ENCODE measurements at places on chromosomes 6 and 20. TPM values are rescaled to one million over a fixed set of nuclear protein-coding genes. Genes with fewer than 3 reads are reported as not detected.

GRCh38 chr20:37377346-37378081 is 31.6 kb downstream of the SRC start:
- H3K36me3 ChIP-seq, result no peaks in the 10 kb centered on the region
- no peaks in the 10 kb centered on the region for H3K27me3 ChIP-seq
- no peak for DNase-seq
- H3K4me1 ChIP-seq, result peaks cover 5% of the 10 kb centered on the region
- H3K4me3 ChIP-seq, result no peak overlapping the region

DNA sequence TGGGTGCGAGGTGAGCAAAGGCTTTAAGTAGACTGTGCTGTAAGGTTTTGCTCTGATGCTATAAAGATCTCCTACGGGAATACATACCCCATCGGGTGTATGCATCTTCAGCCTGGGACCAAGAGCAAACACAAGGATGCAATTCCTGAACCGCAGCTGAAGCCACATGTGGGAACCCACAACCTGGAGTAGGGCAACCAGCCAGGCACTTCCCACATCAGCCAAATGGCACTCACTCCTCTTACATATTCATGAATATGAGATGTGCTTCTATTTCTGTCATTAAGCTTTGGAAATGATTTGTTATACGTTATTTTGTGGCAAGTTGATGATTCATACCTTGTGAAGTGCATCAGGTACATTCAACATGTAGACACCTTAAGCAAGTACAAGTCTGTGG is 619.2 kb downstream of the C6orf118 start:
- no peak overlapping the region for H3K4me3 ChIP-seq
- no peaks in the 10 kb centered on the region for H3K27me3 ChIP-seq
- DNase-seq, result no peak

DNA sequence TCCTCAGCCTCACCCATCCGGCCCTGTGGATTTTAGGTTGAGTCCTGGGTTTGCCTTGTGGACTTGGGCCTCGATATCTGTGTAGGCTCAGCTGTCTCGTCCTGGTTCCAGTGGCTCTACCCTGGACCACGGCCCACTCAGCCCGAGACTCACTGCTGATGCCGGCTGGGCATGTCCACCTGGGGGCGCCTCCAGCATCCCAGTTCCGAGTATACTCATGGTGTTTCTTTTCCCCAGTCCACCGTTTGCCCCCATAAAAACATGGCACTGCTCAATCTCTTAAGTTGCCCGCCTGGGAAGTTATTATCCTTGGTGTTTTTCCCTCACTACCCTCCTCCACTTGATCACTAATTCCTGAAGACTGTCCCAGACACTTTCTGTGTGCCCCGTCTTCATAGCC is 99.1 kb downstream of the ARID1B start:
- H3K36me3 ChIP-seq, result no peaks in the 10 kb centered on the region
- no peak overlapping the region for H3K4me3 ChIP-seq
- H3K27me3 ChIP-seq, result no peaks in the 10 kb centered on the region
- peaks cover 18% of the 10 kb centered on the region for H3K4me1 ChIP-seq

GRCh38 chr6:156618600-156619205 is 158.5 kb upstream of the ARID1B start:
- H3K4me1 ChIP-seq, result peaks cover 4% of the 10 kb centered on the region
- no peak for DNase-seq
- no peaks in the 10 kb centered on the region for H3K36me3 ChIP-seq
- H3K27ac ChIP-seq, result no peak overlapping the region
- H3K4me3 ChIP-seq, result no peak overlapping the region
- no peaks in the 10 kb centered on the region for H3K27me3 ChIP-seq

- H3K27me3 ChIP-seq, result no peaks in the 10 kb centered on the region
- no peak overlapping the region for H3K27ac ChIP-seq
- DNase-seq, result no peak
- H3K4me1 ChIP-seq, result no peaks in the 10 kb centered on the region
- H3K36me3 ChIP-seq, result no peaks in the 10 kb centered on the region
- H3K4me3 ChIP-seq, result no peak overlapping the region
Measured at GRCh38 chr6:109896341-109896740, 81.8 kb upstream of the GPR6 start.

GRCh38 chr6:153862139-153862538 is 176.9 kb upstream of the OPRM1 start:
- H3K27ac ChIP-seq, result no peak overlapping the region
- H3K36me3 ChIP-seq, result no peaks in the 10 kb centered on the region
- H3K27me3 ChIP-seq, result no peaks in the 10 kb centered on the region
- no peak for DNase-seq
- H3K4me3 ChIP-seq, result no peak overlapping the region

DNA sequence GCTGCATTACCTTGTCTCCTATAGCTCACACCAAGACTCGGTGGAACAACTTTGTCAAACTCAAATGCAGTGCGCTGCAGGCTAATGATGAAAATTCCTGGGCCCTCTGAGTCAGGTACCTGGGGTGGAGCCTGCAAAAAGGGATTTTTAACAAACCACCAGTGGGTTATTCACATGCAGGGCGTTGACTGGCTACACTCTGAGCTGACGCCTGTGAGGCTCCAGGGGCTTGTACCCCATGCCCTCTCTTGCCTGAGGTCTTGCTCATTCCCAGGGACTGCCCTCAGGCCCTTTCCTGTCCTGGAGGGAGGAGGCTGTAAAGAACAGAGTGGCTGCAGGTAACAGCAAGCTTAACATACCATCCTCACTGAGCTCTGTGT is 9.2 kb downstream of the GTSF1L start:
- no peak overlapping the region for H3K27ac ChIP-seq
- no peak overlapping the region for H3K4me3 ChIP-seq
- DNase-seq, result no peak
- H3K4me1 ChIP-seq, result no peaks in the 10 kb centered on the region

DNA sequence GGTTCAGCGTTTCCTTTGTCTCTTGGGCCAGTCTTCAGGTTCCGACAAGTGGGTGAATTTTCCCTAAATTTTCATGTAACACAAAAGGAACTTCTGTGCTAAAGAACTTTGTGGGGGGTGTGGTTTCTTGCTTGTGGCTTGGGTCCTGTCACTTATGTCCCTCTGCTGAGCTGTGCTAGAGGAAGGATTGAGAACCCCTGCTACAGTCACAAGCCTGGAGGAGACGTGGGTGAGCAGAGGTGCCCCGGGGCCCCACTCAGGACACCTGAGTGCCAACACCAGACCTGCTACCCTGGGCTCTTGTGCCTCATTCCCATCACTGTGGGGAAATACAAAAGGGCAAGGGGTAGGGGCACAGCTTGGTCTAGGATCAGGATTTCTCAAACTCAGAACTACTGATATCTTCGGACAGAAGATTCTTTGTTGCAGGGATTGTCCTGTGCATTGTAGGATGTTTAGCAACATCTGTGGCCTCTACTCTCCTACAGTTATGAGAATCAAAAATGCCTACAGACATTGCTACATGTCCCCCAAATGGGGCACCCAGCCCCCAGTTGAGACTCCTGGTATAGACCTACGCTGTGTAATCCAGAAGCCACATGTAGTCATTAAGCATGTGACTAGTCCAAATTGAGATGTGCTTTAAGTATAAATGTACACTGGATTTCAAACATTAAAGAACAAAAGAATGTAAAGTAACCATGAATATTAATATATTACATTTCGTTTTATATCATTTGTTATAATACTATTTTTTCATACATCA is 128.7 kb downstream of the LY86 start:
- H3K36me3 ChIP-seq, result no peaks in the 10 kb centered on the region
- H3K4me3 ChIP-seq, result no peak overlapping the region
- H3K27ac ChIP-seq, result no peak overlapping the region
- peaks cover 4% of the 10 kb centered on the region for H3K4me1 ChIP-seq

DNA sequence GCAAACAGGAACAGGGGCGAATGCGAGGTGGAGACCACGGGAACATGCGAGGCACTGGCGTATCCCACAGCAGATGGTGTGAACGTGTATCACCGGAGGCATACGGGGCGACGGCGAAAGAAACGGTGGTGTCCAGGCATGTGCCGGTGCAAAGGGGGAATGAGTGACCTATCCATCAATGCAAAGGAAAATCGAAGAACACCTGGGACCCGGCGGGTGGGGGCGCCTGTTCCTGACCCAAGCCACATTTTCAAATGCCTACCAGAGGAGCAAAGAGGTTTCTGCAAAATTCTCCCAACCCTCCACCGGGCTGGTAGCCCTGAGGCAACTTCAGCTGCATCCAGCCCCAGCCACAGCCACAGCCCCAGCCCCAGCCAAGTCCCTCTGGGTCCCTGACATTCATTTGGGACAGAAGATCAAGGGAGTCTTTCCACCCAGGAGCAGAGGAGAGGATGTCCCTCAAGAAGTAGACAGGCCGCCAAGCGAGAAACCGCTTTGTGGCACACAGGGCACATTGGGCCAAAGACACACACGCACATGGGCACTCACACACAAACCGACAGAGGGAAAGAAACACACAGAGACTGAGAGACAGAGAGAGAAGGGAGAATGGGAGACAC is 164.0 kb upstream of the ZNF337 start:
- no peak for DNase-seq
- no peak overlapping the region for H3K27ac ChIP-seq
- peaks cover 8% of the 10 kb centered on the region for H3K4me1 ChIP-seq

- H3K4me1 ChIP-seq, result no peaks in the 10 kb centered on the region
- no peak overlapping the region for H3K27ac ChIP-seq
- H3K36me3 ChIP-seq, result no peaks in the 10 kb centered on the region
- H3K27me3 ChIP-seq, result no peaks in the 10 kb centered on the region
- H3K4me3 ChIP-seq, result no peak overlapping the region
Measured at GRCh38 chr20:45611054-45611453, 18.5 kb upstream of the WFDC10A start.

DNA sequence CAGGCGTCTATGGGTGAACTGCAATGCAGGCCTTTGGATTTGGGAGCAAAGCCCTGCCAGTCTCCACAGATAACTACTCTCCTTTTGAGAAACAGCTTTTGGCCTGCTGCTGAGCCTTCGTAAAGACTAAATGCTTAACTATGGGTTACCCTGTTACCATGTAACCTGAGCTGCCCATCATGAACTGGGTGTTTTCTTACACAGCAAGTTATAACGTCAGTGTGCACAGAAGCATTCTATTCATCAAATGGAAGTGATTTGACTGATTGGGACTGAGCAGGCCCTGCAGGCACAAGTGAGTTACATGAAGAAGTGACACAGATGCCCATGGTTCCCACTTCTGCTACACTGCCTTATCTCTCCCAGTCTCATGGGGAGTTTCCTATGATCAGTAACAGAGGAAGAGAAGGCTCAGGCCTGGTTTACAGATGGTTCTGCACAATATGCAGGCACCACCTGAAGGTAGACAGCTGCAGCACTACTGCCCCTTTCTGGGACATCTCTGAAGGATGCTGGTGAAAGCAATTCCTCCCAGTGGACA is 319.1 kb downstream of the CD83 start:
- H3K27me3 ChIP-seq, result no peaks in the 10 kb centered on the region
- no peaks in the 10 kb centered on the region for H3K36me3 ChIP-seq
- DNase-seq, result no peak

GRCh38 chr6:132136981-132137380 is 185.8 kb upstream of the CCN2 start:
- no peak overlapping the region for H3K4me3 ChIP-seq
- no peak for DNase-seq
- H3K4me1 ChIP-seq, result peaks cover 3% of the 10 kb centered on the region
- H3K27me3 ChIP-seq, result no peaks in the 10 kb centered on the region

GRCh38 chr20:51705400-51705799 is 62.8 kb downstream of the ATP9A start:
- DNase-seq, result no peak
- no peaks in the 10 kb centered on the region for H3K36me3 ChIP-seq
- no peaks in the 10 kb centered on the region for H3K4me1 ChIP-seq

GRCh38 chr6:38350220-38350619 is 289.5 kb downstream of the BTBD9 start:
- no peak overlapping the region for H3K27ac ChIP-seq
- H3K4me3 ChIP-seq, result no peak overlapping the region
- H3K27me3 ChIP-seq, result no peaks in the 10 kb centered on the region
- no peaks in the 10 kb centered on the region for H3K36me3 ChIP-seq

GRCh38 chr20:6829510-6830116 is 62.1 kb downstream of the BMP2 start:
- no peak overlapping the region for H3K27ac ChIP-seq
- H3K27me3 ChIP-seq, result no peaks in the 10 kb centered on the region
- no peak for DNase-seq
- H3K4me1 ChIP-seq, result no peaks in the 10 kb centered on the region
- H3K4me3 ChIP-seq, result no peak overlapping the region

- H3K4me1 ChIP-seq, result no peaks in the 10 kb centered on the region
- H3K27me3 ChIP-seq, result no peaks in the 10 kb centered on the region
- DNase-seq, result no peak
- H3K4me3 ChIP-seq, result no peak overlapping the region
- no peak overlapping the region for H3K27ac ChIP-seq
Measured at GRCh38 chr6:165821754-165822153, 158.7 kb upstream of the PDE10A start.

GRCh38 chr6:44333273-44333919 is 9.1 kb upstream of the SPATS1 start:
- H3K27me3 ChIP-seq, result no peaks in the 10 kb centered on the region
- H3K36me3 ChIP-seq, result no peaks in the 10 kb centered on the region
- H3K4me1 ChIP-seq, result no peaks in the 10 kb centered on the region
- no peak overlapping the region for H3K27ac ChIP-seq
- no peak overlapping the region for H3K4me3 ChIP-seq
- DNase-seq, result no peak

CD40 gene
- total RNA-seq, result 18.6 TPM

TGM3 gene
- 0.15 TPM for total RNA-seq

TNFAIP3 gene
- total RNA-seq, result 206 TPM

ATP6V1G2 gene
- total RNA-seq, result 1.5 TPM

CAP2 gene
- 3.3 TPM for total RNA-seq

FAM120B gene
- total RNA-seq, result 28.5 TPM
